Effector memory CD4-positive, alpha-beta T cell (primary cell): ENCODE measurements at places on chromosomes 12 and 14.

DNA sequence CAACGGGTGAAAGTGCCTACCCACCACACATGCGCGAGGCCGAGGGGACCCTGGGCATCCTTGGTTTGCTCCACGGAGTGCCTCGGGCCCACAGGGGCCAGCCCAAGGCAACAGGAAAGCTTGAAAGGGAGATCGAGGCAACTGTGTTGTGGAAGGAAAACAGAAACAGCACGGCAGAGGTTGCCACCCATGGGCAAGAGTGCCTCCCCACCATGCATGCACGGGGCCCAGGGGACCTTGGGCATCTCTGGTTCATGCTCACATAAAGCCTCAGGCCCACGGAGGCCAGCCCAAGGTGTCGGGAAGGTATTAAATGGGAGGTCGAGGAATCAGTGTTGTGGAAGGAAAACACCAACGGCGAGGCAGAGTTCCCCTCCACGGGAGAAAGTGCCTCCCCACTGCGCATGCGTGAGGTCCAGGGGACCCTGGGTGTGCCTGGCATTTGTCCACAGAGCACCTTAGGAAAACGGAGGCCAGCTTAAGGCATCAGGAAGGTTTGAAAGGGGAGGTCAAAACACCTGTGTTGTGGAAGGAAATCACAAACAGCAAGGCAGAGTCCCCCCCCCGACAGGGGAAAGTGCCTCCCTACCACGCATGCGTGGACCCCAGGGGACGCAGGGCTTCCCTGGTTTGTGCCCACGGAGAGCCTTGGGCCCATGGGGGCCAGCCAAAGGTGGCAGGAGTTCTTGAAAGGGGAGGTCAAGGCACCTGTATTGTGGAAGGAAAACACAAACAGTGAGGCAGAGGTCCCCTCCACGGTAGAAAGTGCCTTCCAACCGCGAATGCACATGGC lies 367.3 kb downstream of the ALG10 start:
- no peak for DNase-seq

GRCh38 chr14:87312169-87312893 lies 680.7 kb downstream of the GALC start:
- DNase-seq = no peak

DNA sequence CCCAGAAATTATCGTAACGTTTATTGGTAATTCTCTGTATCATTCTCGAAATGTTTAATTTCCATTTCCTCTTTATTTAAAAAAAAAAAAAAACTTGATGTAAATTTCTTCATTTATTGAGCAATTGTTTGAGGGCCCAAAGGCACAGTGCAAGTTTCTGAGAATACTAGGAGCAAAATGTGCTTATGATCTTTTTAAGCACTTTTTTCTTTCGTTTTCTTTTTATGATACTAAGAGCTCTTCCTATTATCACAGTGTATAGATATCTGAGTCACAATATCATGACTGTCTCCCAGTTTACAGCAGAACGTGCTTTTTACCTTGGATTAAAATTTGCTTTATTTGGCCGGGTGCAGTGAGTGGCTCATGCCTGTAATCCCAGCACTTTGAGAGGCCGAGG lies 5.6 kb downstream of the ATP2A2 start:
- DNase-seq = no peak

DNA sequence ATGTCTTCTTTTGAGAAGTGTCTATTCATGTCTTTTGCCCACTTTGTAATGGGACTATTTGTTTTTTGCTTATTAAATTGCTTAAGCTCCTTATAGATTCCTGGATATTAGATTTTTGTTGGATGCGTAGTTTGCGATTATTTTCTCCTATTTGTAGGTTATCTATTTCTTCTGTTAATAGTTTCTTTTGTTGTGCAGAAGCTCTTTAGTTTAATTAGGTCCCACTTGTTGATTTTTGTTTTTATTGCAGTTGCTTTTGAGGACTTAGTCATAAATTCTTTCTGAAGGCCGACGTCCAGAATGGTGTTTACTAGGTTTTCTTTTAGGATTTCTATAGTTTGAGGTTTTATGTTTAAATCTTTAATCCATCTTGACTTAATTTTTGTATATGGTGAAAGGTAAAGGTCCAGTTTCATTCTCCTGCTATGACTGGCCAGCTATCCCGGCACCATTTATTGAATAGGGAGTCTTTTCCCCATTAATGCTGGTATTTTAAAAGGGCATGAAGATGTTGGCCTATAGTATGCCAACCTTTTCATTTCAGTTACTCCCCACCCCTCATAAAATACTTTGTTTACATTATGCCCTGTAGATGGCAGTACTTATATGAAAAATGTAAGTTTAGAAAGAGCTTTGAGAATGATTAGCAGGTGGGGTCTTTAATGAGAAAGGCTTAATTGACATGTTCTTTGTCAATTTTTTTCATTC lies 62.9 kb upstream of the PSMA6 start:
- DNase-seq = no peak

DNA sequence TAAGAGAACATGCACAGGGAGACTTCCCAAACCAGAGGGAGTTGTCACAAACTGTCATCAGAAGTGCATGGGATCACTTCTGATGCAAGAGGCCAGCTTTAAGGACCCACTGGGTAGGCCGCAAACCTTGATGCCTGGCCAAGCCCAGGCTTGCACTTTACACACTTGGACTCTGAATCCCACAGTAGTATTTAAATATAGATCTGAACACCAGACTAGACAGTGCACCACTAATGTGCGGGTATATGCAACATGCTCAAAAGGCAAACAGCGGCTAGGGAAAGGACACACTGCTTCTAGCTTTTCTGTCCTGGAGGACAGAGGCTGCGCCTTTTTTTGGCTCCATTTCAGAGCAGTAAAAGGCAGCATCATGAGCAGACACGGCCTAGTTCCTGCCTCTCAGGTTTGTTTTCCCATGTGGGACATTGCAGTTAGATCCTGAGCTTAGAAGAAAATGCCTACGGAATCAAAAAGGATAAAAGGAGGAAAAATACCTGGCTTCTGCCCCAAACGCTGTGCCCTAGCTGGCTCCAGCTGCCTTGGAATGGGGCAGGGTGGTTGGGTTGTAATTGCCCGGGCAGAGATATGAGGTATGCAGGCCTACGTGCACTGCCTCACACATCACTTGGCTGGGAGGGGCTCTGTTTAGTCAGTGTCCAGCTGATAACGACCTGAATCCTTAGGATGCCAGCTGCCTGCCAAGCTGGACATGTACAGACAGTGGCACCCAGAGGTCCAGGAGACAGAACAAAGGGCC lies 84.5 kb upstream of the EGLN3 start:
- no peak for DNase-seq

- DNase-seq = no peak
Observed at GRCh38 chr14:73725116-73726024, 11.2 kb upstream of the PNMA1 start.

DNA sequence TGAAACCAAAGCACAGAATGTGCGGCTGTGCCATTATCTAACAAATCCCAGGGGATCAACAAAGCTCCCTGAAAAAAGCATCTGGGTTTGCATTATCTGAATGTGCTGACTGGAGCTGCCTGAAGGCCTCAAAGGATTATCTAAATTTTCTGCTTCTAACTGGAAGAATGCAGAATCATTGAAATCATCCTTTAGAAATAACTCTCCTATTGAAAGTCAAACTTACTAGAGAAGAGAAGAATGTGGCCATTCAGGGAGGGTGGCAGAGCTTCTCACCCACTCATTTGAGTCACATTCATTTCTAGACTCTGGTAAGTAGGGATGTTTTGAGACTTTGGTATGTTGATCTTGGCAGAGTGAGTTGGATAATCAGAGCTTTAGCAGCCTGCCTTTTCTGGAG lies 220.6 kb upstream of the RGS6 start:
- DNase-seq = no peak

DNA sequence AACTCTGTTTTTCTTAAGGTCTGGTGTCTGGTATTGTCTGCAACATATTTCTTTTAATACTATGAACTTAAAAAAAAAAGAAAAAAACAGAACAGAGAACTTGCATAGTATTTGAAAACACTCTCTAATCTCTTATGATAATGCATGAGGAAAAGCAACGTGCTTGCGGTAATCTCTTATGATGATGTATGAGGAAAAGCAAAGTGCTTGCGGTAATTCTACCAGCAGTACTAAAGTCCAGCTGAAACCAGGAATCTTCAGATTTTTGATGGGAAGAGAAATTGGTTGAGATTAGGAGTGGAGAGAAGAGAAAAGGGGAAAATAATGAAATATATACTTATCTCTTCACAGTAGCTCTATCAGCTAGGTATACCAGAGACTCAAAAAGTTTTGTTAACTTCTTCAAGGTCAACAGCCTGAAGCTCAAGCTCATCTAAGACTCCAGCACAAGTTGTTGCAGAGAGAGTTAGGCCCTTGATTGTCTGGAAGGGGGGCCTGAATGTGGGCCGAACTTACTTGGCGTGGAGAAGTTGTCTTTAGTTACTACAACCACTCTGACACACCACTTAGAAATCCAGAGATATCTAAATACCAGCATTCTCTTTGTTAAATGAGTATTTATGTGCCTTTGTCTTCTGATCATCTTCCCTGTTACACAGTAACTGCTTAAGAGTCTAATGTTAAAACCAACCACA lies 240.4 kb downstream of the PRKD1 start:
- no peak for DNase-seq

- peak; percentile 30 for DNase-seq
Observed at GRCh38 chr12:122886851-122887818, 8.8 kb downstream of the VPS37B start.

DNA sequence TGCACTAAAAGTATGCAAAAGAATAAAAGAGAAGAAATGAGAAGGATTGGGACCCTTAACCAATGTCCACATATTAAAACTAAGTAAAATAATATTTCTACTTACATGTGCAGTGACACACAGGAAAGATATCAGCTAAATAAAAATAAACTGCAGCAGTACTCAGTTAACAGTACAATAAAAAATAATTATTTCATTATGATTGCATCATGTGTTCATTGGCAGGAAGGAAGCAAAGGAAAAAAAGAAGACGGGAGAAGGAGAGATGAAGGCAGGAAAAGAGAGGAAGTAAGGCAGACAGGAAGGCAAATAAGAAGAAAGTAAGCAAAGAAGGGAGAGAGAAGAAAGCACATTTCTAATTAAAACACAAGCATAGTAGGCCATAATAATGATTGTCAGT lies 33.0 kb downstream of the RASSF9 start:
- DNase-seq = no peak

DNA sequence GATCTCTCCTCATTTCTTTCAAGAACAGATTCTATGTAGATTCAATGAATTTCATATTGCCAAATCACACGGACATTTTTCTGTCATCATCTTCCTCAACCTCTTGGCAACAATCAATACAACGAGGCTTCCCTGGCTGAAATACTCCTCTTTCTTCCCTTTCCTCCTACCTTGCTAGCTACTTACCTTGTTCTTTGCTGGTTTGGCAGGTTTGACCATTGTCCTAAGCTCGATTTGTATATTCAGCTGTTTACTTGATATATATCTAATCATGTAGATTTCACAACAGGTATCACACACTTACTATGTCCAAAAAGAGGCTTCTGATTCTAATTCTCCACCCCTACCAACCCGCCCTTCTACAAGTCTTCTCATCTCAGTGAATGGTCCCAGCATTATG lies 23.6 kb downstream of the NDUFA12 start:
- no peak for DNase-seq

GRCh38 chr14:57462551-57462950 lies 31.1 kb downstream of the CCDC198 start:
- no peak for DNase-seq

DNA sequence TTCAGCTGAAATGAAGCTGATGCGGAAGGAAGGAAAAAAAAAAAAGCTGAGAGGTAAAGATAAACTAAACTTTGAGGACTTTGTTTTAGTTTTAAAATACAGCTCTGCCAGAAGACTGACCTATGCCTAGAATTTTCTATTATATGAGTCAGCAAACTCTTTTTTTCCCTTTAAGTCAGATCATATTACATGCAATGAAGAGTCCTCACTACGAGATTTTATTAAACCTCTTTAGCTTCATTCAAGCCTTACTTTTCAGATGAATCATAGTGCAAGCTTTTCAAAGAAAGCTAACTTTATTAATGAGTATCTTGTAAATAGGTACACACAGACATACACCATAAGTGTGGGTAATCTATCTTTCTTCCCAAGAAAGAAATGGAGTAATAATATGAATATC lies 57.8 kb upstream of the FSCB start:
- DNase-seq = no peak

DNA sequence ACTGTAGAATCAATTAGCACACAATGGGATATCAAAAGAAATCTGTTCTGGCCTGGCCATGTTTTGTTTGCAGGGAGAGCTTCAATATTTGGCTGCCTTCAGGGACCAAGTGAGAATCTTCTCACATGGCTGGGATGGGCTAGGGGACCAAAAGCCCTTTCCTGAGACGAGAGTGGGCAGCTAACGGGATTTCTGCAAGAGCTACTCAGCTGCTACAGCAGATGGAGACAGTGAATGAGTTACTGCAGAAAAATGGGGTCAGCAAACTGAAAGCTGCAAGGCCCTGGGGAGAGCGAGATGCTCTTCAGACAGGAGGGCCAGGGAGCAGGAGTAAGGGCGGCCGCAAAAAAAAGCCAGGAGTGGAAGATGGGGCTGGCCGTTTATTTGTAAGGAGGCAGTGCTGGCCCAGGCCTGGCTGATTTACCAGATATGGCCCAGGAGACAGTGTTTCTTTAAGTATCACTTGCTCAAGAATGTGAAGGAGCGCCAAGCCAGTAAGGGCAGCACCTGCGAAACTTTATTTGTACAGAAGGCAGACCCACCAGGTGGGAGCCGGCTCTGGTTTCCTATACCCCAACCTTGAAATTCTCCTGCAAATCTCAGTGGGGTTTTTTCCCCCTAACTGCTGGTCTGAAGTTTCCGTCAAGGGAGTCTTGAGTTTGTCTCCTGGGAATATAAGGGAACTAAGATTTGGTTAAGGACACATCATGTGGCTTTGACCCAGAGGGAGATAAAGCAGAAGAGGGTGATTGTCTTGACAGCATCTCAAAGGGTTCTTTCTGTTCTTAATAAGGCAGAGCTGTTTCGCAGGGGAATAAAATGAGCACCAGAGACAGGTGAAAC lies 57.8 kb downstream of the SSH1 start:
- no peak for DNase-seq

DNA sequence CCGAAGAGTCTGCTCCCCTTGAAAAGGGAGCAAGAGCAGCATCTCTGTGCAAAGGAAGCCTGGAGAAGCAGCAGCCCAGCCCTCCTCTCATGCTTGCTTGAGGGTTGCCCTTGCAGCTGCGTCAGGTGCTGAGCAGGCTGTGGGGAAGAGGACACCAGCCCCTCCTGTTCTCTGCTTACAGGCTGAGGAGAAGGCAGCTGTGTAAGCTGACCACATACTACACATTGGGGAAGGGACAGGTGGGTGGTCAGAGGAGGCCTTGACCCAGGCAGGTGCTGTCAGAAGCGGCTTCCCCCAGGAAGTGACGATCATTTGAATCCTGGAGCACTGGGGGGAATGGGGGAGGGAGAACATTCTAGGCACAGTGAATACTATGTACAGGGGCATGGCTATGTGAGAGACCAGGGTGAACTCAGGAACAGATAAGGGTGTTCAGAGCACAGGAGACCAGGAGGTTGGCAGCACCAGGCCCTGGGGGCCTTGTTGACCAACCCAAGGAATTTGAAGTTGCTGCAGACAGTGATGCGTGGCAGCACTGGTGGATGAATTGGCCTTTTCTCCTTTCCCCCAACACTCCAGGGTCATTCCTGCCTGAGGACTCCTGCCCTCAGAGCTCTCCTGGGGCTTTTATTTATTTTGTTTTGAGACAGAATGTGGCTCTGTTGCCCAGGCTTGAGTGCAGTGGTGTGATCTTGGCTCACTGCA lies 2.7 kb upstream of the KLC1 start:
- DNase-seq = no peak
